ENCODE measurements at places on chromosomes 4 and X. TPM values are rescaled to one million over a fixed set of nuclear protein-coding genes. Genes with fewer than 3 reads are reported as not detected.

The ZFX gene
- 27.1 TPM for total RNA-seq

GRCh38 chr4:168220893-168221292, 97.7 kb downstream of the DDX60 start:
- DNase-seq, result no peak

GRCh38 chr4:54140287-54140686, 40.3 kb downstream of the GSX2 start:
- no peak for DNase-seq

GRCh38 chr4:100117750-100118149, 72.5 kb downstream of the DDIT4L start:
- DNase-seq, result no peak

GRCh38 chr4:177006331-177006730, 213.6 kb upstream of the VEGFC start:
- DNase-seq, result no peak

GRCh38 chr4:8585186-8585585, 5.0 kb downstream of the GPR78 start:
- no peak for DNase-seq

GRCh38 chrX:72031634-72032033, 100.1 kb downstream of the RTL5 start:
- no peak for DNase-seq

Measured in H4 (cell line).